GM12892 (cell line): ENCODE measurements at places on chromosomes 7 and 10.

DNA sequence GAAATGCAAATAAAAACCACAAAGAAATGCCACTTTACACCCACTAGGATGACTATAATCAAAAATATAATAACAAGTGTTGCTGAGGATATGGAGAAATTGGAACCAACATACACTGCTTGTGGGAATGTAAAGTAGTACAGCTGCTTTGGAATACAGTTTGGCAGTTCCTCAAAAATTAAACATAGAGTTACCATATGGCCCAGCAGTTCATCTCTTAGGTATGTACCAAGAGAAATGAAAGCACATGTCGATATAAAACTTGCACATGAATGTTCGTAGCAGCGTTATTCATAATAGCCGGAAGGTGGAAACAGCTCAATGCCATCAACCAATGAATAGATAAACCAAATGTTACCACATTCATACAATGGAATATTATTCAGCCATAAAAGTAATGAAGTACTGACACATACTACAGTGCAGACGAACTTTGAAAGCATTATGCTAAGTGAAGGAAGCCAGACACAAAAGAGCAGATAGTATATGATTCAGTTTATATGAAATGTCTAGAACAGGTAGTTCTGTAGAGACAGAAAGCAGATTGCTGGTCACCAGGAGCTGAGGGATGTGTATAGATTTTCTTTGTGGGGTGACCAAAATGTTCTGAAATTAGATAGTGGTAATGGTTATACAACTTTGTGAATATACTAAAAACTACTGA lies 12.4 kb downstream of the BCAP29 start:
- no peak for DNase-seq

DNA sequence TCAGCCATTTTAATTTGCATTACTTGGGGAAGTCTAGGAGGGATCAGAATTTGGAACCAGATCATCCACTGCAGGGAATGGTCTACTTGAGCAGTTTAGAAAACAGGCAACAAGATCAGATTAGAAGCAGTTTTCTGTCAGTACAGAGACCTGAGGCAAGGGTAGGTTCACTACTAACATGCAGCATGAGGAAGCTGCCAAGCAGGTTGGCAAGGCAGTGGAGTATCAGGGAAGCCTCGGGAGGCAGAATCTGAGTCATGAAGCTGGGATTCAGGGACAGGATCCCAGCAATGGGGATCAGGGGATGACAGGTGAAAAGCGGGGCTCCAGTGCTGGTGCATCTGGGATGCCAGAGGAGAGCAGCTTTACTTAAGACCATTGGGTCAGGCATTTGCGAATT lies 28.1 kb downstream of the ENO4 start:
- no peak for DNase-seq

DNA sequence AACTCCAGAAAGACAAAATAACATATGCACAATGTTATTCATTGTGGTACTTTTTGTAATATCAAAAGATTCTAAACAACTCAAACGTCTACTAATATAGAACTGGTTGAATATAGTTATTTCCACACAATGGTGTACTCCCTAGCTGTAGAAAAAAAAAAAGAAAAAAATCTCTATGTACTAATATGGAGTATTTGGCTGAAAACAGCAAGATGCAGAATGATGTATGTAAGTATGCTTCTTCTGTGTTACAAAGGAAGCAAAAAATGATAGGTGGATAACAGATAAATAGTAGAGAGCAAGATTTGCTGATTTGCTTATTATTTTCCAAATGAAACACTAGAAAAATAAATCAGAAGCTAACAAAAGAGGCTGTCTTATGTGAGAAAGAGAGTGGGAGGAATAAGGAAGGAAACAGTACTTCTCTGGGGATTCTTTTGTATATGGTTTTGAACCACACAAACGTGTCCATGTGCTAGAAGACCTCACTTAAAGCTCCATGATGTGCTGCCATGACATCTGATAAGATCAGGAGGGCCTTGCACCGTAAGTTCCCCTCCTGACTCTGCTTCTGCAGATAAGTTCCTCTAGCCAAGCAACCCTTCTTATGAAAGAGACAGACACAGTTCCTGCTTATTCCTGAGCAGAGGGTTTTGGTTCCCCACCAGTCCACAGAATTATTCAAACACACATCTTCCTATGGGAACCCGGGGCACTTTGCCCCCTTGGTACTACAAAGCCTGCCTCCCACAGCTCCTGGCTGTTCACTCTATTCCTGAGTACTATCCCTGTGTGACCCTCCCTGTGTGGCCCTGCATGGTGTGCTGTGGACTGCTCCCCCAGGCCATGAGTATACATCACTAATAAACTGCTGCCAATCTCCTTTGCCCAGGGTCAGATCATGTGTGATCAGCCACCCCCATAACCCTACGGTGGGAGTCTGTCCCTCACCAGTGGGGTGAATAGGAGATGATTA lies 159.1 kb downstream of the CCDC71L start:
- DNase-seq = no peak

GRCh38 chr7:74299401-74299800 lies 10.2 kb downstream of the CLIP2 start:
- no peak for DNase-seq

GRCh38 chr10:13604357-13605040 lies 17.7 kb downstream of the PRPF18 start:
- no peak for DNase-seq

DNA sequence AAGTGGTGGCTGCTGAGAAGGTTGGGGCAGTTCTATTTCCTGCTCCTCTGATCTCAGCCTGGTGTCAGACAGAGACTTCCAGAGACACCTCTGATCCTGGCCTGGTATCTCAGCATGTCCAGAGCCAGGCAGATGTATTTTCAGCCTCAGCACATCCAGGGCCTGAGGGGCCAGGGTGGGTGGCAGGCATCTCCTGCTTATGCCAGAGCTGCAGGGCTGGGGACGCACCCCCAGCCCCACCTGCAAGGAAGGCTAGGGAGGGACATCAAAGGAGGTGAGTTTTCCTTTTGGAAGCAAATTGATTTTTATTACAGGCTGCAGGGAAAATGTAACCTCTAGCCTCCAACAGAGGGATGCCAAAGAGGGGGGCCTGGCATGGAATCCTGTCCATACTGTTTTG lies 36.7 kb downstream of the CFAP46 start:
- no peak for DNase-seq

- DNase-seq = no peak
Measured at GRCh38 chr10:121614613-121615434, 16.6 kb upstream of the FGFR2 start.

DNA sequence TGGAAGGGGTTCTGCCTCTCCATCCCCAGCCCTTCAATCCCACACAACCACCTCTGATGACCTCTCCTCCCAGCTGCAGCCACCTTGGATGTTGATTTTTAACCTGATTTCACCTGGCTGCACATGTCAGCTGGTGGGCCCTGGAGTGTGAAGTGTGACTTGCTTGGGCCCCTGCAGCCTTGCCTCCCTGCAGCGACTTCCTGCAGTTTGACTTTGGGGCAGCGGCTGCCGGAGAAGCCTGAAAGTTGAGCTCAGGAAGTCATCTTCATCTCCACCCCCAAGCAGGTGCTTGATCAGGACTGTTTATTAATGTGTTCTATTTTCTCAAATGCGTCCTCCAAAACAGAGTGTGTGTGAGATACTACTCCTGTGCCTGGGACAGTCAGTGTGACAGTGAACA lies 675.2 kb upstream of the GALNT17 start:
- DNase-seq = no peak

- no peak for DNase-seq
Measured at GRCh38 chr7:107924841-107925504, 34.0 kb downstream of the DLD start.

DNA sequence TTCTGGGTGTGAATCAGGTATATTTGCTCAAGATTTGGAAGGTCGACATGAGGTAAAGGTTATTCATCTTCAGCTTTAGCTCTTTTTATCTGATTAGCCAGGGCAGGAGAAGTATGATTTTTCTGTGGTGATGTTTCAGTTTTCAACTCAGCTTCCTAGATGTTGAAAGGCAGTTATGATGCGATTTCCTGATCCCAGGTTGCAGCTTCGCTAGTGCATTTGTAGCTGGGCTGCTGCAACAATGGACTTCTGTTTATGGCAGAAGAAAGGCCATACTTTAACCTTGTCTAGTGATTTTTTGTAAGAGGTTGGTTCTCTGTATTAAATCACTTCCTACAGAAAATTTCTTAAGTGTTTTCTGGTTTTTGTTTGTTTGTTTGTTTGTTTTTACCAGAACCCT lies 619.3 kb downstream of the AUTS2 start:
- DNase-seq = no peak

- no peak for DNase-seq
Measured at GRCh38 chr10:122474131-122474818, 12.9 kb downstream of the HTRA1 start.

- no peak for DNase-seq
Measured at GRCh38 chr7:142153400-142153799, 41.9 kb downstream of the MGAM2 start.

GRCh38 chr7:105954711-105955110 lies 8.4 kb upstream of the CDHR3 start:
- no peak for DNase-seq

GRCh38 chr7:2185715-2186114 lies 47.0 kb downstream of the MAD1L1 start:
- DNase-seq = no peak

DNA sequence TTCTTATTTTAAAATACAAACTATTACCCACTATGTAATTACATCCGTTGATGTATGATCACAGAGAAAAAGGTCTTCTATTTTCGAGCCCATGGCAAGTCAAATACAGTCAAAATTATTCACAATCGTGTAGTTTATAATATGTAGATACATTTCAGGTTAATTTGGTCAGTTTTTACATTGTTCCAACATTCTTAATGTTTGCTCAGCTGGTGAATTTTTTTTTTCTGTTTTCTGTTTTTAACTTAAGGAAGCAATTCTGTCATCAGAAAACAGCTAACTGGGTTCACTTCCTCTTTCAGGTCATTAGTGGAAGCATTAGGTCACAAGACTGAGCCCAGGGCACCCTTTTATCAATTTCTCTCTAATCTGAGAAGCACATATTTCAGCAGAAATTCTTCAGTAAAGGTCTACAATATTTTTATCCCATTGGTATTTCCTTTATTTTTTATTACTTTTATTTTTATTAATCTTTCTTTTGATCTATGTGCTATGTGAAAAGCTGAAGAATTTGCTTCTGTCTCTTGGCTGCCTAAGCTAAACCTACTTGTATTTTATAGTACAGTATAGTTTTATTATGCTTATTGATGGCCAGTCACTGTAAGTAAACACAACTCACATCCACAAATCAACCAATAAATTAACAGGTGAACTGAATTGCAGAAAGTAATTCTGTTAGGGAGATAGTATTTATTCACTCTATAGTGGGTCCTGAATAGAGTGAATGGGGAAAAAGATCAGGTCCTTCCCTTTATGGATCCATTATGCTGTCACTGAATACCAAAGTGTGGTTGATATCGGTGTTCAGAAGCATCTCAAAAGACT lies 84.6 kb downstream of the ICA1 start:
- DNase-seq = no peak

GRCh38 chr10:119477444-119477843 lies 65.1 kb downstream of the RGS10 start:
- DNase-seq = no peak

- no peak for DNase-seq
Measured at GRCh38 chr10:3976718-3977117, 191.7 kb upstream of the KLF6 start.

- DNase-seq = no peak
Measured at GRCh38 chr7:101556453-101556968, 72.6 kb downstream of the MYL10 start.

- no peak for DNase-seq
Measured at GRCh38 chr10:78623578-78624215, 445.1 kb upstream of the ZMIZ1 start.

- peak; percentile 64 for DNase-seq
Measured at GRCh38 chr7:55534262-55534915, 37.9 kb downstream of the VOPP1 start.

DNA sequence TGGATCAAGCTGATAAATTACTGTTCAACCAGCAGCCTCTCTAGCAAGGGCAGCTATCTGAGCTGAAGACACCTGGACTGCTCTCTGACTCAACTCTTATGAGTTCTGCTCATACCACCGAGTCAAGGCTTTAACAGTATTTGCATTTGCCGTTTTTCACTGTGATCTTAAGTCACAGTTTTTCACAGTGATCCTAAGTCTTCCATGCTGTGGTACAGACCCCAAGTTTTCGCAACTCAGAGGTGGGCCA lies 31.3 kb downstream of the PIP4K2A start:
- DNase-seq = no peak

GRCh38 chr10:28378986-28379585 lies 76.2 kb upstream of the MPP7 start:
- DNase-seq = no peak

- DNase-seq = no peak
Measured at GRCh38 chr10:48697821-48698764, 13.4 kb downstream of the WDFY4 start.

GRCh38 chr10:109762555-109762954 lies 160.8 kb downstream of the XPNPEP1 start:
- DNase-seq = no peak

DNA sequence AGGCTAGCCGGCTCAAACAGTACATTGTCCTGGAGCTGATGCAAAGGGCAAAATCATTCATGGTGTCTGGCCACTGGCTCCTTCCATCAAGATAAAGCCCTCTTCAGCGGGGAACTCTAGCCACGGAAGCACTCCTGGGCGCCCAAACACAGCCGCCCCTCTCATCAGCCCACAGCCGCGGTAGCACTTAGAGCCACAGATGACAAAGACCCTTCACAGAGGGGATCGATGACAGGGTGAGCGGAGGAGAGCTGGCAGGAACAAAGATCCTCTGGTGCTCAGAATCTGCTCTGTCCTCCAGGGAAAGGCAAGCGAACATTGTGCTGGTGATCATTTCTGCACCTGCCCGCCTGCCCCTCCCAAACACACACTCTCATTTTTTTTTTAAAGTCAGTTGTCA lies 222.2 kb upstream of the NRP1 start:
- DNase-seq = no peak

GRCh38 chr7:73688288-73688687 lies 4.9 kb downstream of the BUD23 start:
- DNase-seq = no peak

DNA sequence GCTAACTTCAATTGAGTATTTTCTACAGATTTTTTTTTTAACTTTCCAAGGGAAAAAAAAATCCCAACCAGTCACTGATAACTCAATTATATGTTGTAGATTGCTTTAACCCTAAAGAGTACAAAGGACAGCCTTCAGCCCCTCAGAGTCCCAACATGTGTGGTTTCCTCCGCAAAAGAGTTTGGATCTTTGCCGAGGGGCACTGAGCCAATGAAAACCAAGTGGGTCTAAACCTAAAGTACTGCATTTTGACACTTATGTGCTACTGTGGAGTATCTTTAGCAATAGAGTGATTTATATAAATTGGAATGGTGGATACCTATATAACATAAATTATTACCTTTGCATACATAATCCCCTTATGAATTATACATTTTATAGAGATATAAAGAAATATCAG lies 91.5 kb downstream of the SEMA3D start:
- DNase-seq = no peak

DNA sequence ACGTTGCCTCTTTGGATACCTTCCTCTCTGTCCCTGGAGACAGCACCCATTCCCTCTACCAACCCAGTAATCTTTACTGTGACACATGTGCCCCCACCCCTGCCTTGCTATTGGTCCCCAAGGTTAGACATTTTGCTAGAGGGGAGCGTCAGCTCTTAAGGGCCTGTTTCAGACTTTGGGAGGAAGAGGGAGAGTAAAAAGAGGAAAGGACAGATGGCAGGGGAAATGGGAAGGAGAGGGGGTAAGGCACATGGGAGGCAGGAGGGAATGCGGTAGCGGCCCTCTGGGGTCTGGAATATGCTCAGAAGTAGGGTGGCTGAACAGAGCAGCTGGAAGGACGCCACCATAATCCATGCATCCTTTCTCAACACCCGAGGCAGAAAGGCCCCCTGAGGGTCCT lies 12.2 kb downstream of the BLNK start:
- DNase-seq = no peak

GRCh38 chr7:141251957-141252356 lies 178.1 kb downstream of the TMEM178B start:
- DNase-seq = no peak
